ENCODE measurements at places on chromosomes 2 and 18. TPM values are rescaled to one million over a fixed set of nuclear protein-coding genes. Genes with fewer than 3 reads are reported as not detected.

- H3K36me3 ChIP-seq, result no peaks in the 10 kb centered on the region
- peaks cover 11% of the 10 kb centered on the region for H3K4me1 ChIP-seq
- DNase-seq, result no peak
- H3K27me3 ChIP-seq, result peaks cover 31% of the 10 kb centered on the region
- H3K4me3 ChIP-seq, result no peak overlapping the region
Measured at GRCh38 chr2:26561376-26561775, 79.8 kb downstream of the CIB4 start.

- H3K36me3 ChIP-seq, result no peaks in the 10 kb centered on the region
- no peak overlapping the region for H3K27ac ChIP-seq
- no peak overlapping the region for H3K4me3 ChIP-seq
Measured at GRCh38 chr18:46318356-46318755, 214.2 kb downstream of the HAUS1 start.

TMEFF2 gene
- total RNA-seq, result not detected

GRCh38 chr2:179344280-179344964, 79.8 kb upstream of the SESTD1 start:
- no peaks in the 10 kb centered on the region for H3K27me3 ChIP-seq
- H3K4me3 ChIP-seq, result no peak overlapping the region
- no peaks in the 10 kb centered on the region for H3K36me3 ChIP-seq
- DNase-seq, result no peak

GRCh38 chr2:68203587-68203986, 45.9 kb downstream of the PNO1 start:
- H3K4me1 ChIP-seq, result peaks cover 83% of the 10 kb centered on the region
- peak; percentile 19 for DNase-seq
- no peaks in the 10 kb centered on the region for H3K36me3 ChIP-seq
- H3K27me3 ChIP-seq, result no peaks in the 10 kb centered on the region
- peak overlapping the region; percentile 20 for H3K4me3 ChIP-seq
- H3K27ac ChIP-seq, result peak overlapping the region; percentile 45

DNA sequence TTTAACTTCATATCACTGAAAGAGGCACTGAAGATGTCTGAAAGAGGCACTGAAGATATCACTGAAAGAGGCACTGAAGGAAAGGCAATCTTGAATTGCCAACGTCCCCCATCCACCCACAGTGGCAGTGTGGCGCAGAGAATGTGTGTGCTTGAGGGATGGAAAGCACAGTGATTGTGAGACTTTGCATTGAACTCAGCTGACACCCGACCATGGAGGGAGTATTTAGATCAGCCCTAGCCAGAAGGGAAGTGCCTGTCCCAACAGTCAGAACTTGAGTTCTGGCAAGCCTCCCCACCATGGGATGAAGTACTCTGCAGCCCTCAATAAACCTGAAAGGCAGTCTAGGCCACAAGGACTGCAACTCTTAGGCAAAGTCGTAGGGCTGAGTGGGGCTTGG, 33.8 kb downstream of the MAP4K3 start:
- H3K36me3 ChIP-seq, result no peaks in the 10 kb centered on the region
- no peak overlapping the region for H3K27ac ChIP-seq
- H3K27me3 ChIP-seq, result no peaks in the 10 kb centered on the region
- H3K4me3 ChIP-seq, result no peak overlapping the region
- H3K4me1 ChIP-seq, result peaks cover 35% of the 10 kb centered on the region

GRCh38 chr2:179525340-179525739, 260.7 kb upstream of the SESTD1 start:
- no peaks in the 10 kb centered on the region for H3K27me3 ChIP-seq
- no peak overlapping the region for H3K27ac ChIP-seq
- DNase-seq, result no peak
- H3K4me3 ChIP-seq, result no peak overlapping the region

DNA sequence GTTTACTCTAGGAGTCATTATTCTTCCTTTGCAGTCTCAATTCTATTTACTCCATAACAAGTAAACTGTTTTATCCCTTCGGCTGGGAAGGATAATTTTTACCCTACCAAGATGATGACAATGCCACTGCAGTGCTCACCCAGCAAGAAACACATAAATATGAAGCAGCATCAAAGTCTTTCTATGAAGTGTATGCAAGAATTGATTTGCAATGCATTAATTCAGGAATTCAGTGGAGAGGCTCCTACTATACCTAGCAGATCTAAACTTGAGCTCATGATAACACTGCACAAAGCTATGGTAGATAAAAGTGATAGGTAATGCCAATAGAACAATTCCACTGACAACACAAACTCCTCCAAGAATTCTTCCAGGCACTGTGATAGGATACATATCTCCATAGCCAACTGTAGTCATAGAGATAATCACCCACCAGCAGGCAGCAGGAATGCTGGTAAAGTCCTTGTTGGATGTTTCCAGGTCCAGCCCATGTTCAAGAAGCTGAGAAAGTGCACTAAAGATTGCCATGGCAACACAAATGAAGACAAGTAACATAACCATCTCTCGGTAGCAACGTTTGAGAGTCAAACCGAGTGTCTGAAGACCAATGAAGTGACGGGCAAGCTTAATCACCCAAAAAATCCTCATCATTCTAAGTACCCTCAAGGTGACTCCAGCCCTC, 49.9 kb downstream of the KCNG3 start:
- no peaks in the 10 kb centered on the region for H3K4me1 ChIP-seq
- no peak overlapping the region for H3K27ac ChIP-seq

- H3K4me3 ChIP-seq, result no peak overlapping the region
- H3K36me3 ChIP-seq, result no peaks in the 10 kb centered on the region
- H3K27me3 ChIP-seq, result no peaks in the 10 kb centered on the region
- no peak for DNase-seq
Measured at GRCh38 chr2:1742681-1743395, 1.5 kb downstream of the PXDN start.
